ENCODE measurements at places on chromosomes 5 and 9. TPM values are rescaled to one million over a fixed set of nuclear protein-coding genes. Genes with fewer than 3 reads are reported as not detected.

GRCh38 chr5:55645304-55645703, 66.8 kb downstream of the SLC38A9 start:
- peak; percentile 53 for DNase-seq

- no peak for DNase-seq
These were observed 29.7 kb downstream of the GPR21 start for GRCh38 chr9:123063177-123063598.

- peak; percentile 81 for DNase-seq
These were observed 114.5 kb downstream of the RPS23 start for GRCh38 chr5:82163452-82164175.

DNA sequence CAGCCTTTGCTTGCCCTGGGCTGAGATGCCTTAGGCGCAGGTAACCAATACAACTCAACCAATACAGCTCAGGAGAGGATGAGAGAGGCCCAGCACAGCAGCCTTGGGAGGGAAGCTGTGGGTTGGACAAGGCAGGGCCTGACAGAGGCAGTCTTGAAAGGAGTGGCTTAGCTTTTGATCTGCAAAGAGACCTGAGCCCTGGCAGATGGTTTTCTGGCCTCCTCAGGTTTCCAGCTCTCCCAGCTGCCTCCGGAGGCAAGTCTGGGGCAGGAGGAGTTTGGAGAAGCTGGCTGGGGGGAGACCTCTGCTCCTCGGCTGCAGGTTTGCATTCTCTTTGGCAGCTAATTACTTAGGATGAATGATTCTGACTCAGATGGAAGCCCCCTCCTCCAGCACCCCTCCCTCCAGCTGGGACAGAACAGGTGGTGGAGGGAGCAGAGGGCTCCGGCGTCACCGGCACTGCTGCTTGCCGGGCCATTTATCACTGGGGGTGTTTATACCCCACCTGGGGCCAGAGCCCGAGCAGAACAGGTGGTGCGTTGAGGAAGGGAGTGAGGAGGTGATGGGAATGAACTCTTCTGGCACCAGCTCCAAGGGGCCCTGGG, 50.8 kb downstream of the TSPAN17 start:
- no peak for DNase-seq

DNA sequence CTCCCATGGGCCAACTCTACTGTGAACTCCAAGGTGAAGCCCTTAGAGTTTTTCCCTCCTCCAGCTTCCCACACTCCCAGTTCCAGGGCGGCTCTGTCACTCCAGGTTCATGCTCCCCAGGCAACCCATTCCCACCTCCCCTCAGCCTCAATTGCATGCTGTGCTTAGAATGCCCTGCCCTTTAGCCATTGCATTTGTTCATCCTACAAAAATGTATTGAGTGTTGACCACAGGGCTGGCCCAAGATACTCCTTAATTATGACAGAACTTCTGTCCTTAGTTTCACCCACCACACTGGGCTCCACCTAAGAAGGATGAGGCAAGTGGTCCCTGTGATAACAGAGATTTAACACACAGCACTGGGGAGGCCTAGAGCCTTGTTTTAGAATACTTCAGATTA, 236.1 kb downstream of the ADAMTSL1 start:
- DNase-seq, result no peak

GRCh38 chr9:70492319-70492777, 77.9 kb upstream of the KLF9 start:
- DNase-seq, result no peak

DNA sequence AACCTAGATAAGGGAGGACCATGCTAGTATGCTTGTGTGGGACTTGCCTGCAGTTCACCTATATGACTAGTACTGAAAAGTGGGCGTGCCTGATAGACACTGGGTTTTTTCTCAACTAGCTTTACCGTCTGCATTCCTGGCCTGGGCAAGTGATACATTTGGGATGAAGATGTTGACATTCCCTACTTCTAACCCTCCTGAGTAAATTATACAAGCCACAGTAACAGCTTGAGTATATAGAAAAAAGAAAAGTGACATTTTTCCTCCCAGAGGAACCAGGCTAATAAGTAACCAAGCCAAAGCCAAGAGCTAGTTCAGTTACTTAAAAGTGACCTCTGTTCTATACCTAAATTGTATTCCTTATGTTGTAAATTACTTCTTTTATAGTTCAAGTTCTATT, 153.8 kb upstream of the CYLC2 start:
- DNase-seq, result no peak

GRCh38 chr5:28301712-28302111, 1263.3 kb upstream of the CDH9 start:
- DNase-seq, result peak; percentile 87

DNA sequence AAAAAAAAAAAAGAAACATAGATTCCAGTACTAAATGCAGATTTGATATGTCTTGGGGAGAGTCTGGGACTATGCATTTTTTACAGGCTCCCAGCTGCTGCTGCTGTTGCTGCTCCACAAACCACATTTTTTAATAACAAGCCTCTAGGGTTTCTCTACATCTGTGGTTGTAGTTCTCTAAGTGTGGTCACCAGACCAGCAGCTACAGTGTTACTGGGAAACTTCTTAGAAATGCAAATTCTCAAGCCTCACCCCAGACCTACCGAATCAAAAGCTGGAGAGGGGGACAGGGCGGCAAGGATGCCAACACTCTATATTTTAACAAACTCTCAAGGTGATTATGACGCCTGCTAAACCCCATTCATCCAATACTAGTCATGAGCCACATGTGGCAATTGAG, 293.4 kb upstream of the PTGER4 start:
- DNase-seq, result no peak

DNA sequence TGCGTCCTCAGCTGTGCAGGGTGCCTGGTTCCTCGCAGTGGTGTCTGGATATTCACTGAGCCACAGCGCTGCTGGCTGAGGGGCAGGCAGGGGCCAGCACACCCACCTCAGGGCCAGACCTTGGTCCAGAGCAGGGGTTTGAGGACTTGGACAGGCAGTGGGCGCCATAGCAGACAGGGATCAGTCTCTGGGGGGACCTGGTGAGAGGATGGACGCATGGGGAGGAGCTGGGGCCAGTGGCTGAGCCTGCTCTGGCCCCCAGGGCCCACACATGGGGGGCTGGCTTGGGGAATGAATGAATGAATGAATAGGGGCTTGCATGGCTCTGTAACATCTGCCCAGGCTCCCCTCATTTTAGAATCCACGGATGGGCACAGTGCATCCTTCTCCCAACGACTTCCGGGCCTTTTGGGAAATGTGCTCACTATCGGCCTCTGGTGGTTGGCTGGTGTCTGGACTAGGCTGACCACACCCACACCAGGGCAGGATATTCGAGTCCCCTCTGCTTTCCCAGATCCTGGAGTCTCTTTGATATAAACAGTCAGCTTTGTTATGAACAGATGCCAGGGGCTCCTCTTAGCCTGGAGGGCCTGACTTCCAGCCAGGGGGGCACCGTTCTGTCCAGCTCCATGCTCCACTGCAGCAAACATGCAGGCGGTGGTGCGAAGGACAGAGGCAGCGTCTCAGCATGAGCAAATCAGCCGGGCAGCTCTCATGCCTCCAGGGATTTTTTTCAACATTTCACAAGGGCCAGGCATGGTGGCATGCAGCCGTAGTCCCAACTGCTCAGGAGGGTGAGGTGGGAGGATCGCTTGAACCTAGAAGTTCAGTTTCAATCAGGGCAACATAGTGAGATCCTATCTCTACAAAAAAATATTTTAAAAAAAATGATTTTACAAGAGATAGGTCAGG, 62.6 kb downstream of the NEK6 start:
- peak; percentile 55 for DNase-seq

GRCh38 chr5:86526811-86527348, 90.9 kb upstream of the COX7C start:
- DNase-seq, result no peak

DNA sequence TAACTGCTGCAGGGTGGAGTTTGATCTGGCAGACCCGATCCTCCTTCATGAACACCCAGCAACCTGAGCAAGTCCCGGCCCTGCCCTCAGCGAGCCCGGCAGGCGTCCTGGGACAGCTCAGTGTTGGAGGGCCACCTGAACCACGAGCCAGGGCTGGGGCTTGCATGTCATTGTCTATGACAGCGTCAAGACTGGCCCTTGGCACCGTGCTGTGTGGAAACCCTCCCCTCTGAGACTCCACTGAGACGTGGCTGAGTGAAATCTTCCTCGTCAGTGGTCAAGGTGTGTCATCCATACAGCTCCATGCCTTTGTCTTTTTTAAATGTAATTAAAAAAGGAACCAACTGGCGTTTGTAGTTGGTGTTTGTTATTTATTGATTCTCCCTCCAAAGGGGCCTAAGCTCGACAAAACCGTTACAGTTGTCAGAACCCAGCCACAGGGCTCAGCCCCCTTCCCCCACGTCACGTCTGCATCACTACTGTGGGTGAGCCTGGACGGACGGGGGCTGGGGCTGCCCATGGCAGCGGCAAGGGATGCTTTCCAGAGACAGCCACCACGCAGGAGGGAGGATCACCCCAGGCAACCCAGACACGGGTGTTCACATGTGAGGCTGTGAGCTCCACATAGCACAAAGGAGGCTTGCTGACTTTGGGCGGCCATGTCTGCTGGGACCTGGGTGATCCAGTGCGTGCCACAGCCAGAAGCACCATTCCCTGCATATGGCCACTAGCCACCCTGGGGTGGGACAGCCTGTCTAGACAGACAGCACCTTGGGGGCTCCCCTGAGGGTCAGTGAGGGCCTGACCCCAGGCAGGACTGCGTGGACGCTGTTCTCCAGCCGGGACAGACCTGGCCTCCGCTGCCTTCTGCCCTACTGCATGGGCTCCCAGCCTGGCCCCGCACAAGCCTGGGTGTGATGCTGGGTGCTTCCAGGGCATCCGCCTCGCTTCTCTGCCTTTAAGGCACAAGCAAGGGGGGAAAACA, 7.3 kb downstream of the UCK1 start:
- no peak for DNase-seq

- DNase-seq, result no peak
These were observed 399.3 kb downstream of the ZSWIM6 start for GRCh38 chr5:61731267-61731945.

DNA sequence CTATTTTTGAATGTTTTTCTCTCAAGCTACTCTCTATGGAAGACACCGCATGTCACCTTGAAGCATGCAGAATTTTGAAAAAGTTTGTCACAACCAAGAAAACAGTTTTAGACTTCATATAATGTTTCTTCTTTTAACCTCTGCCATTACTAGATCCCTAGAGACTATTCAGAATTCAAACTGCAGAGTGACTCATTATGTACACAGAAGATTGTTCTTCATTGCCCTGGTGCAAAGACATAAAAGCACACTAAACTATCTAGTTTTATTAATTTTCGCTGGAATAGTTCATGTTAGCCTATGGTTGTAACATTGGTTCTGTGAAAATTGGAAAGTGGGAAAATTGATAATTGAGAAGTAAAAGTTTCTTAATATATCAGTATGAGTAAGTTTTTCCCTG, 18.4 kb downstream of the F2RL2 start:
- DNase-seq, result peak; percentile 50

DNA sequence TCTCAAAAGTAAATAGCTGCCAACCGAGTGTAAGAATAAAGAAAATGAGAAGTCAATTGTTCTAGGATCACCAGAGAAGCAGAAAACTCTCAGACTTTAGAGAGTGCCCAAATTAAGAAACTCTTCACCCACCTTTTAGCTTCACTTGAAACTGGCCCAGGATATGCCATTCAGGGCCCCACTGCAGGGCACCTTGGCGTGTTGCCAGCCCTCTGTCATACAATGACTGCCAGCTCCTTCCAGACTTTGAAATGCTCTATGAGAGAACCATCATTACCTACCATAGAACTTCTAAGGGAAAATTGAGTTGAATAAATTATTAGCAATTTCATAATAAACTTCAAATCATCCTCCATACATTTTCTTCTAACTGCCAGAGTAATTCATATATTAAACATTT, 240.5 kb downstream of the CETN3 start:
- no peak for DNase-seq

DNA sequence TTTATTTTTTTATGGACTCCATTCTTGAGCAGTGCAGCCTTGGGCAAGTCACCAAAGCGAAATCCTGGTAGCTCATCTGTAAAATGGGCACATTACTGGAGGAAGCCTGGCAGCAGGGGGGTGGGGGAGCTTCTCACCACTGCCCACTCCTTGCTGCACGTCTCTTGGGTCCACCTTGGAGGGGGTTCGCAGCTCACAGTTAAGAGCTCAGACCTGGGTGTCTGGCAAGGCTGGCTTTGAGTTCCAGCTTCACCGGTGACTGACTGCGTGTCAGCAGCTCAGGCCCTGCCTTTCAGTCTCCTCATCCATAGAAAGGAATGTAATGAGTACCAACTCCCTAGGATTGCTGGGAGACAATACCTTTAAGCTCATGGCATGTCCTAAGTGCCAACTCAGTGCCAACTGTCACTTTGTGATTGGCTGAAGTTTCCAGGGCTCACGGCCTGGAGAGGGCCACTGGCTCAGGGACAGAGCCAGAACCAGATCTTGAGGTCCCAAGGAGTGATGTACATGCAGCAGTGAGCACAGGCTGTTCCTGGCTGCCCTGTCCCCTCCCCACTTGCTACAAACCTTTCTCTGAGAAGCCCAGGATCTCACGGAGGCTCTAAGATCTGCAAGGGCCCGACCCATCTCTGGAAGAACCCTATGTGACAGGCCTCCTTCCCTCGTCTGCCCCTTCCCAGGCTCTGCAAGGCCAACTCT, 72.9 kb downstream of the C9orf50 start:
- DNase-seq, result no peak

DNA sequence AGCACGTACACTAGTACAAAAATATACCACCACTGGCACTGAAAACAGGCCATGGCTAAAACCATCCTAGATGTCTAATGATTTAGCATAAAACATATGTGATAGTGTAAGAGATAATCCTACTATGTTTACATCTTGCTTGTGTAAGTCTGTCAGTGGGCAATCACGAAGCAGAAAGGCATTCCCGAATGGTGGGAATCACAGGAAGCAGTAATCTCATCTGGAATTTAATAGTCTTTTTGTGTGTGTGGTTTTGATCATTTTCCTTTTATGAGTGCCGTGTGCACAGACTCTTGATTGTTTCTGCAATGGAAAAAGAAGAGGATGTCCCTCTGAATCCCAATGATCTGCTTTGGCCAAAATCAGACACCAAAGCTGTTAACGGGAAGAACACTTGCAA, 200.5 kb downstream of the EBF1 start:
- DNase-seq, result no peak

- DNase-seq, result no peak
These were observed 66.3 kb upstream of the PRRC1 start for GRCh38 chr5:127451096-127451495.

GRCh38 chr5:74055486-74056106, 429.6 kb downstream of the ARHGEF28 start:
- no peak for DNase-seq

- peak; percentile 42 for DNase-seq
These were observed 18.6 kb upstream of the NOTCH1 start for GRCh38 chr9:136564379-136564988.

SH3RF2 gene
- total RNA-seq, result 6.3 TPM

AHRR gene
- total RNA-seq, result 0.53 TPM

MAMDC2 gene
- 0.53 TPM for total RNA-seq

PITX1 gene
- 87.7 TPM for total RNA-seq

CCNO gene
- total RNA-seq, result 1.8 TPM

FYB1 gene
- 0.26 TPM for total RNA-seq

SLC36A2 gene
- not detected for total RNA-seq

GPRIN1 gene
- total RNA-seq, result 2.8 TPM

PCDHA11 gene
- 0.79 TPM for total RNA-seq

TAF1L gene
- total RNA-seq, result under 0.01 TPM

DDX46 gene
- 10.8 TPM for total RNA-seq

Measured in bronchial epithelial cell (primary cell).